Activated T-helper 1 cell treated with Interleukin-2 at 50 U/mL for 16 hours (primary cell): ENCODE measurements at places on chromosomes 1 and 21.

- no peak for DNase-seq
These were observed 21.4 kb downstream of the HYI start for GRCh38 chr1:43432171-43432860.

GRCh38 chr1:9143250-9143649 lies 14.3 kb upstream of the GPR157 start:
- no peak for DNase-seq

DNA sequence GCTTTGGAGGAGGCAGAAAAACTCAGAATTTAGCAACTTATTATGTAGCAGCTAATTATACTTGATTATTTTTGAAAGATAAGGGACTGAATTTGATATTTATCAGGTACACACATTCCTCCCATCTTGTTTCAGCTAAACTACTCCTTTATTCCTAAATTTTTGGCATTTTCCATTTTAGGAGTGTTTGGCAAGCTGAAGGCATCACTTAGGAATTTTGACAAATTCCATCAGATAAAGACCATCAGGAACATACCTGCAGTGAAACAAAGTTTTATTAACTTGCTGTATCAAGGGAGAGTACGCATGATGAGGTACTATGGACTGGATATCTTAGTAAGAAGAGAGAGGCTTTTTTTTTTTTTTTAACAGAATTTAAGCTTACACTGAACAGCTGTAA lies 1092.2 kb downstream of the PLA2G4A start:
- DNase-seq = no peak

GRCh38 chr21:43364851-43365424 lies 62.0 kb downstream of the SIK1 start:
- no peak for DNase-seq

DNA sequence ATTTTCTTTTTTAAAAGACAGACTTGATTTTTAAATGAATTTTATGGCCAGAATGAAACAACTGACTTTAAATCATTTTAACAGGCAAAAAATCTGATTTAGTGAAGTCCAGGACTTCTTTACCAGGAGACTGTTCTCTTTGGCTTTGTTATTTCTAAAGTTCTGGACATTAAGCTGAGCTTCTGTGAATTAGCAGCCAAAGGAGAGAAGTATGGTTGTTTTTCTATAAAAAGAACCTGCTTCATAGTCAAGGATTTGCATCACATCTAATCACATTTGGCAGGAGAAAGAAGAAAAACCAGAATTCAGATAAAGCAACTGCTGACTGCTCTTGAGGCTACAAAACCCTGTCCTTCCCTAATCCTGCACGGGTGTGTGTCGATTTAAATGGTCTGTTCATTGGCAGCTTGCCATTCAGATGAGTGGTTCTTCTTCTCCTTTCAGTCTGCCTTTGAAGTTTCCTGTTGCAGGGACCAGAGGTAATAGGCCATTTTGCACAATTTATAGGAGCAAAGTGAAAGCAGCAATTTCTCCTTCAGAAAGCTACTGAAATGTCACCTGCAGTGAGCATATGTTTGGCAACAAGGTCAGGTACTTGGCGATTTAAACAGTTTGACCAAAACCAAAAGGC lies 215.4 kb downstream of the OLFM3 start:
- DNase-seq = no peak

GRCh38 chr1:66250478-66250877 lies 283.5 kb upstream of the SGIP1 start:
- DNase-seq = no peak

DNA sequence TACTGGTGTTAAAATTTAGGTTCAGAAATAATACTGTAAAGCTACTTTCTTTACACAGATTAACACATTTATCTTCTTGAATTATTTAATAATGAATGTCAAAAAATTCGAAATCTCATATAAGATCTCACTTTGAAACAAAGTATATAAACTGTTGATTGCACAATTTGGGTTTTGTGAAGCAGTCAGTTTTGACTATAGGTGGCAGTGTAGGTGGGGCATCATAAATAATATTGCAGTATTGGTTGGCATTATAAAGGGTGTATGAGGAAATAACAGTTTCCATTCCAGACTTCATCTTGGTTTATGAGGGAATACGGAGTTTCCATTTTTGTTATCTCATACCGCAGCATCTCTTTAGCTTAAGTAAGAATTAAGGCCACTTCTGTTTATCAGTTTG lies 49.9 kb downstream of the SUCO start:
- no peak for DNase-seq

DNA sequence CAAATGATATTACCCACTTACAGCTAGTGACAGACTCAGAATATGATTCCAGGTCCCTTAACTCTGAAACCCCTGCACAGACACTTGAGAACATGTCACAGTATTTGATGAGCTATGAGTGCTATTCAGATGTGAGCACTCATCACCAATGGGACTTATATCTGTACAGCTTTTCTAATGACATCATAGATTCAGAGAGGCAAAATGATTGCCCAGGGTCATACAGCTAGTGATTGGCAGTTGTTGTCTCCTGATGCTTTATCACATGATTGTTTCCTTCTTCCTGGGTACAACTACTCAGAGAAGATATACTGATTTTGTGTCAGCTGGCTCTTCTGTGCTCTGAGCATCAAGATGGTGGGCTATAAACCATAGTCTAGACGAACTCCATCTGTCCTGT lies 428.0 kb upstream of the BEND5 start:
- DNase-seq = no peak

GRCh38 chr21:41852929-41853320 lies 26.2 kb downstream of the PRDM15 start:
- DNase-seq = no peak

GRCh38 chr1:205263580-205264190 lies 35.9 kb downstream of the TMCC2 start:
- DNase-seq = no peak

DNA sequence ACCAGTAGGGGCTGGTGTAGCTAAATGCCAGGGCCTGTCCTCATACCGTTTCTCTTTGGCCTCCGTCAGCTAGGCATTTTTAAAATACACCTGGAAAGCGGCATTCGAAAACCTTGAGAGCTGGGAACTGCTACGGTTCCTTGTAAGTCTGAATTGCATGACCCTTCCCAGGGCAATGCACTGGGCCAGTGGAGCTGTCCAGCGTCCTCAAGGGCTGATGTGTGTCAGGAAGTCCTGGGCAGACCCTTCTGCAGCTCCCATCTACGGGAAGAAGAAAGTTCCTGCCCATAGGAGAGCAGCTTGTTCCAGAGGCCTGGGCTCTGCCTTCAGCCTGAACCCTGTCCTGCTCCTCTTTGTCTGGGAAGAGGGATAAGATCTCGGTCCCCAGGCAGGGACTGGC lies 34.1 kb downstream of the UBASH3A start:
- no peak for DNase-seq

GRCh38 chr1:36835017-36835695 lies 199.2 kb downstream of the GRIK3 start:
- no peak for DNase-seq

DNA sequence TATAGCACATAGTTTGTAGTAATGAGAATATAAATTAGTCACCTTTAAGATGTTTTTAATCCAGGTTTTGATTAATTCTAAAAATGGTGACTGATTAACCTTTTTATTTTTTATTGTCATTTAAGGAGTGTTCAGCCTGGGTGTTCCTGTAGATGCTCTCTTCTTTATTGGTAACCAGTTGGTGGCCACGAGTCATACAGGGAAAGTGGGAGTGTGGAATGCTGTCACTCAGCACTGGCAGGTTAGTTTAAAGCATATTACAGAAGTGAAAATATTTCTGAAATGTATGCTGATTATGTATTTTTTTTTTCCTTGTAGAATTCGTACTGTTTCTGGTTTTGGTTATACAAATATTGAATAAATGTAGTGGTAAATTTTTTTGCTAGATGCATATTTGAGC lies 28.1 kb downstream of the KCTD3 start:
- DNase-seq = no peak

DNA sequence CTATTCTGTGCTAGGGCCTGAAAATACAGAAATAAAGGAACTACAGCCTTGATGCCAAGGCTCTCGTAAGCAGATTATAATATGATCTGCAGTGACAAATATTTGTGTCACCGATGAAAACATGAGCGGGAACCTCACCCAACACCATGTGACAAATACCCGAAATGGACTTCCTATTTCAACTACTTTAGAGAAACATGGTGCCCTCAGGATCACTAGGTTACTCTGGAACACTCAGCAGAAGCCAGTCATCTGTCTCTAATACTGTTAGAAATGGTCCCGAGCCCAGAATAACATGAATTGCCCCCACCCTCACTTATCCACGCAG lies 463 bp upstream of the VAMP3 start:
- no peak for DNase-seq

DNA sequence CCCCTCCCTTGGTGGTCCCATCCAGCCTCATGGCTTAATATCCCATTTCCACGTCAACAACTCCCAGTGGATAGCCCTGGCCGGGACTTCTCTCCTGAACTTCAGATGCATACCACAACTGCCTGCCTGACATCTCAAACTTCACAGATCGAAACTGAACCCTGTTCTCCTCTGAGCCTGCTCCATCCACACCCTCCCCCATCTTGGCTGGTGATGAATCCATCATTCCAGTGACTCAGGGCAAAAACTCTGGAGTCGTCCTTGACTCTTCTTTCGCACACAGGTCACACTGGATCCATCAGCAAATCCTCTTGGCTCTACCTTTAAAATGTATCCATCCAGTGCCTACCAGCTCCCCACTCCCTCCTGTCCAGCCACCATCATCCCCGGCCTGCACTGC lies 3.9 kb downstream of the TAS1R2 start:
- DNase-seq = no peak

DNA sequence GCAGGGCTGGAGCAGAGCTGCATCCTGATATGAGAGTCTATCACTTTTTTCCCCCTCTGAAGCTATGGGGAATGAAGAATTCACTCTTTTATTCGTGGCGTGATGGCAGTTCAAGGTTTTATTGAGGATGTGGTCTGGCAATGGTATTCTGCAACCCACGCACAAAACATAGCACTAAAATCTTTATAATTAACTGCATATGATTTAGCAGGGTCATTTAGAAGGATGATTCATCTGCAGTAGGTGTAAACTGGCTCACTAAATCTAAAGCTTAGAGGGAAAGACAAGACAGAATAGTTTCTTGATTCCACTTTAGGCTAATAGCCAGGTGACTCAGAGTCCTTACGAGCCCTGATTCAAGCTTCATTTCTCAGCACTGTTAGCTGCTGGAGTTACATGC lies 25.0 kb upstream of the CHRM3 start:
- DNase-seq = no peak

GRCh38 chr1:209708297-209708696 lies 3.7 kb downstream of the HSD11B1 start:
- DNase-seq = no peak

- no peak for DNase-seq
These were observed 1052.8 kb downstream of the BRINP3 start for GRCh38 chr1:189424746-189425331.

DNA sequence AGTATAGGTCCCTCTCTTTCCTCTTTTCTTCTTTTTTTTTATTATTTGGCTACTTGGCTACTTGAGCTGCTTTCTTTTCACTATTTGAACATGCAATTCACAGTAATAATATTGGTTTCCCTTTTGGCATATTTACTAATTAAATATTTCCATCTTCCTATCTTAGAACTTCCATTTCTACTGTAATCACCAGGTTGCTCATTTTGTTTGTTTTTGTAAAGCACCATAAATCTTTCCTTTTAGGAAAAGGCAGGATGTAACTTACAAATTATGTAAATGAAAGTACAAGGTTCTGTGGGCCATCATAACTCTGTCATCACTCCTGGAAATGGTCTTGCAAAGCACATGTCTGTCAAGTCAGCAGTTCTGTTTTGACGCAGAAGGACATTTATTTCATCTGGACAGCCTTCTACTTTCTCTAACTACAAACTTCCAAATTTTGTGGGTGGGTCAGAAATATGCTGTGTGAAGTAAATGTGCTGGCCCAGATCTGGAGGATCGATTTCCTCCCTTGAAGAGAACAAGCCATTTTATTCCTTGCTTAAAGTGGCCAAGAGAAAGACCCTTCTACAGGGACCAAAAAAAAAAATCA lies 71.7 kb upstream of the TNFSF18 start:
- no peak for DNase-seq

- DNase-seq = no peak
These were observed 192.4 kb downstream of the HMCN1 start for GRCh38 chr1:185926588-185926987.

DNA sequence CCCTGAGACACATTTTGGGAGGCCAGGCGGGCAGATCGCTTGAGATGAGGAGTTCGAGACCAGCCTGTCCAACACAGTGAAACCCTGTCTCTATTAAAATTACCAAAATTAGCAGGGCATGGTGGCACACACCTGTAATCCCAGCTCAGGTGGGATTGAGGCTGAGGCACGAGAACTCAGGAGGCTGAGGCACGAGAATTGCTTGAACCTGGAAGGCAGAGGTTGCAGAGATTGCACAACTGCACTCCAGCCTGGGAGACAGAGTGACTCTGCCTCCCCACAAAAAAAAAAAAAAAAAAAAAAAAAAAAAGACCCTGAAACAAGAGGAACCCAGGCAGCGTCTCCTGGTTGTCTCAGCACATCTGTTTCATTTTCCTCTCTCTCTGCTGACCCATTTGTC lies 24.2 kb downstream of the PGM1 start:
- DNase-seq = no peak

GRCh38 chr1:180228648-180229482 lies 1.2 kb upstream of the LHX4 start:
- no peak for DNase-seq

DNA sequence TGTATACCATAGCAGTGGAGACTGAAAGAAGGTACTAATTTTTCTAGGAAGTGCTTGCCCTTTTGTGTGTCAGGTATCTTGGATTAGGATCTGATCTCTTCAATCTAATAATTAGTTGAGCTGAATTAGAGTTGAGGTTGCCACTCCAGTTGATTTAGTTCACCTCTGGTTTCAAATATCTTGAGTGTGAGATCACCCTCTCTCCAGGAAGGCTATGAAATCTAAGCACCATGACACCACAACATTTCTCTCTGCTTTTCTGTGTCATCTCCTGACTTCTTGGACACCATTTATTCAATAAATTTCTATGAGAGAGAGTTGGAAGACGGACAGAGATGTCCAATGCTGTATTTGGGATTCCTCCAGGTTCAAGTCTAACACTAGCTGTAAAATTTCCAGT lies 212.8 kb downstream of the DYRK1A start:
- DNase-seq = no peak

DNA sequence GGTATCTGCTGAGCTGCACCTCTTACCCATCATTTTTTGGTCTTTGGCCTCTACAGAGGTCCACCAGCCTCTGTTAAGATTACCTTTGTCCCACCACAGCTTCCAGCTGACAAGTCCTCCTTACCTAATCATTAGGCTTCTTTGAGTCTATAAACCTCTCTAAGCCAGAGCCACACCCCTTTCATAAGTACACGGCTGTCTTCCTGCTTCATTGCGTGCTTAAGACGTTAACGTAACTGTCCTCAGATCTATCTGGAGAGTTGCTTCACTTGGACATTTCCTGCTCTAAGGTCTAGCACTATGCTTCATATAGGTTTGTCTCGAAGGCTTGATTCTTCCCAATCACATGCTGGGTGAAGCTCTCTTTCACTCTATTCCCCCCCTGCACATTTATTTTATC lies 71.0 kb upstream of the CACHD1 start:
- no peak for DNase-seq
